ENCODE measurements at places on chromosomes 1 and 21.

GRCh38 chr1:156480016-156480370, 20.6 kb downstream of the MEF2D start:
- H3K4me1 ChIP-seq = peaks cover 31% of the 10 kb centered on the region
- peak overlapping the region; percentile 87 for H3K27ac ChIP-seq
- no peak overlapping the region for H3K4me3 ChIP-seq
- peaks cover 81% of the 10 kb centered on the region for H3K36me3 ChIP-seq

- no peaks in the 10 kb centered on the region for H3K36me3 ChIP-seq
- no peak overlapping the region for H3K4me3 ChIP-seq
- H3K27me3 ChIP-seq = no peaks in the 10 kb centered on the region
These were observed 84.8 kb downstream of the CD58 start for GRCh38 chr1:116485976-116486375.

GRCh38 chr1:37673920-37674319, 18.4 kb upstream of the CDCA8 start:
- H3K4me1 ChIP-seq = no peaks in the 10 kb centered on the region
- H3K27ac ChIP-seq = no peak overlapping the region
- DNase-seq = no peak

GRCh38 chr1:4755301-4755845, 101.0 kb downstream of the AJAP1 start:
- H3K4me3 ChIP-seq = no peak overlapping the region
- no peak for DNase-seq
- no peaks in the 10 kb centered on the region for H3K36me3 ChIP-seq
- H3K27ac ChIP-seq = no peak overlapping the region
- H3K27me3 ChIP-seq = no peaks in the 10 kb centered on the region

DNA sequence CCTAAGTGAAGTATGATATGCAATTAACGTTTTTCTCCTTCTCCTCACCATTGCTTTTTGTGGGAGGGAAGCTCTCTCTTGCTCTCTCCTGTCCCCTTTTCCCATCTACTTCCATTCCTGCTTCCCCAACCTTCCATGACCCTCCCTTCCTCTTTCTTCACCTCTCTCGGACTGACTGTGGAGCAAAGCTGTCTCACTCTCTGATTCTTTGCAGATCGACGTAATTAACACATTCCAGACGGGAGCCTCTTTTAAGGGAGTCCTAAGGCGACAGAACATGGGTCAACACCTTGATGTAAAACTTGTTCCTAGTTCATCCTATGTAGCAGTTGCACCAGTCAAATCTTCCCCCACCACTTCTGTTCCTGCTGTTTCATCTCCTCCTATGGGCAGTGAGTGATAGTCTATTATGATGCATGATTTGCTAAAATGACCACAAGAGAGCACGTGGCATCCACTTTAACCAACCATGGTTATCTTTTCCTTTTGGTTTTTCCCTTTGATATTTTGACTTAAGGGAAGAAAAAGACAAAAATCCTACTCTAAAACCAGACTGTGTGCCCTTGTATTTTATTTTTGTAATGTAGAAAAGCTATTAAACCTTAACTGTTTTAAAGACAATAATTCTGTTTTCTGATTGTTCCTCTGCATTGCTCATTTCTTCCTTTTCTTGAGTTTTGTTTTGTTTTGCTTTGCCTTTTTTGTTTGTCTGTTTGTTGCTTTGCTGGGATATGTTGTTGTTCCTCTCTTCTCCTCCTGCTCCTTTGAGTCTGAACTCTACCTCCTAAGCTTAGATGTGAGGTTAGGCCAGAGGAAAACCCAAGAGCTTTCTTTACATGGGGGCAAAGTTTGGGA, 31.7 kb upstream of the LAX1 start:
- H3K4me1 ChIP-seq = no peaks in the 10 kb centered on the region
- DNase-seq = no peak
- H3K27me3 ChIP-seq = no peaks in the 10 kb centered on the region
- no peak overlapping the region for H3K27ac ChIP-seq
